ENCODE measurements at places on chromosomes 2 and 18.

GRCh38 chr2:34998741-34999140 is 1356.8 kb upstream of the CRIM1 start:
- no peak for DNase-seq

DNA sequence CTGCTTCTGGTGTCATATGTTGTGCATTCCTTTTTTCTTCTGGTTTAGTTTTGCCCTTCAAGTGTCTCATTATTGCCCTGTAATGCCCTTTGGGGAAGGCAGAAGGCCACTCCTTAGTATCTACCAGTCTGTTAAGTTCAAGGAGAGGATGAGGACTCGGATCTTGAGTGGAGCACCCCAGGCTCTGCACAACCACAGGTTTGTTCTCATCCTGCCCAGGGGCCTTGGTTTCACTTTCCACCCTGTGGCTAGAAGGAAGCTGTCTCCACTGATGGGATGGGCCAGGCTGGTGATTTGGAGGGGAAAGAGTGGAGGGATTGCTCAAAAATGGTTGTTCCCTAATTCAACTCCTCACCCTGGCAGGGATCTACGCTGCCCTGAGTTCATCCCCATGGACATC is 30.2 kb upstream of the RAB11FIP5 start:
- no peak for DNase-seq

DNA sequence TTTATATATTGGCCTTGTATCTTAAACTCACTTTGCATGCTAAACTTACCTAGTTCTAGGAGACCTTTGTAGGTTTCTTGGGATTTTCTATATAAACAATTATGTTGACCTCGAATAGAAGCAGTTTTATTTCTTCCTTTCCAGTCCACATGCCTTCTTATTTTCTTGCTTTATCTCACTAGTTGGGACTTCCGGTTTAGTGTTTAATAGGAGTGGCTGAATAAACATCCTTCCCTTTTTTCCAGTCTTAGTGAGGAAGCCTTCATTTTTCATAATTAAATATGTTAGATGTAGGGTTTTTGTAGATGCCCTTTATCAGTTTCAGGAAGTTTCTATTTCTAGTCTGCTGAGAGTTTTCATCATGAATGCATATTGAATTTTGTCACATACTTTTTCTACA is 347.3 kb upstream of the HNRNPA3 start:
- no peak for DNase-seq

DNA sequence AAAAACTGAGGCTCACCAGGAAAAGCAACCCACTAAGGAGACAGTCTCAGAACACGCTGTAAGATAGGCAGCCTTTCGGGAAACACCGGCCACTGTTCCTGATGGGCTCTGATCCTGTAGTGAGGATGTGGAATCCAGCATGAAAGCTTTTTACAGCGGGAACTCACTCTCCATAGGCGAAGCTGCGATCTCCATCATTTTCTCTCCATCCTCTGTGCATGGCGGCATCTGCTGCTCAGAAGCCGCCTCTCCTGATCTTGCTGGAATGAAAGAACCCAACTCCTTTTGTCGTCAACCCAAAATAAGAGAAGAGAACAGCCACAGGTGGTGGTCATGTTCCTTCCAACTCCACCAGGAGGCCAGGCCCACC is 49.9 kb downstream of the TMEM18 start:
- DNase-seq, result no peak

DNA sequence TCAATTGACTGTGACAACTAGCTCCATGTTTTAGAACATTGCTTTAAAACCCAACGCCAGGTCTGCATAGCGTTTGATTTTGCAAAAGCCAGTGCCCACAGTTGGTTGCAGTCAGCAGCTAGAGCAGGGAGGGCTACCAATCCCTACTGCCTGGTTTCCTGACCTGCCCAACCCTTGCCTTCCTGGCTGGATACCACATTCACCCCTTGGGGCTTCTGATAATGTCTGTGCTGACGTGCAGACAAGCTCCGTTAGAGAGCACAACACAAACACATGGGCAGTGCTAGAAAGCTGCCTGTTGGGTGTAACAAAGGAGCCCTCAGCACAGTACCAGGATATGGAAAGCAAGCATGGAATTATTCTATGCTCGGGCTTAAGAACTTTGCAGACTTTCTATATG is 71.4 kb upstream of the THSD7B start:
- DNase-seq, result no peak

DNA sequence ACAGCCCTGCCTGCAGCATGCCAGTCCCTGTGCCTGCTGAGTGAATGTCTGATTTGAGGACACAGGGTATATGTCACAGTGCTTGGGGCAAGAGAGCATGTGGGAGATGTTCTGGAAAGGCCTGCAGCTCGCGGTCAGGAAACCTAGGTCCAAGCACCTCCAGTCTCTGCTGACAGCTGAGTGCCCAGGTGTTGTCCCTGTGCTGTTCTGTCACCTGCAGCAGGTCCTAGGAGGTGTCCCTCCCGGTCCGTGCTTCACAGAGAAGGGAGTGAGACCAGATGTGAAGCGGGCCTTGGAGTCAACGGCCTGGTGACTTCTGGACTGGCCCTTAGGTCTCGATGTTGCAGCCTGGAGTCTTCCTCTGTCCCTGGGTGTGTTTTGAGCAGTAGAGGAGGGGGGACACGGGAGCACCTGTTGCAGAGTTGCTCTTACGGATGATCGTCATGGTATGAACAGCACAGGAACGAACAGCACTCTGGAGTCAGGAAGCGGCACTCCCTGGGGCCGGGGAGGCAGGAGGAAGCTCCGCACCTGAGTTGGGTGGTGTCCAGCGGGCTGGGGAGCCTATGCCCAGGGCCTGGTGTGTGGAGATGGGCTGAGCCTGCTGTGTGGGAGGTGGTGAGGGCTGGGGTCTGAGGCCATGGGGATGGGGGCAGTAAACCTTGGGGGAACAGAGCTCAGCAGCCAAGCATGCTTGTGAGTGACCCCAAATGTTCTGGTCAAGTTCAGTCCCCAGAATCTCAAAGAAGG is 21.6 kb upstream of the ARHGEF4 start:
- DNase-seq, result no peak

DNA sequence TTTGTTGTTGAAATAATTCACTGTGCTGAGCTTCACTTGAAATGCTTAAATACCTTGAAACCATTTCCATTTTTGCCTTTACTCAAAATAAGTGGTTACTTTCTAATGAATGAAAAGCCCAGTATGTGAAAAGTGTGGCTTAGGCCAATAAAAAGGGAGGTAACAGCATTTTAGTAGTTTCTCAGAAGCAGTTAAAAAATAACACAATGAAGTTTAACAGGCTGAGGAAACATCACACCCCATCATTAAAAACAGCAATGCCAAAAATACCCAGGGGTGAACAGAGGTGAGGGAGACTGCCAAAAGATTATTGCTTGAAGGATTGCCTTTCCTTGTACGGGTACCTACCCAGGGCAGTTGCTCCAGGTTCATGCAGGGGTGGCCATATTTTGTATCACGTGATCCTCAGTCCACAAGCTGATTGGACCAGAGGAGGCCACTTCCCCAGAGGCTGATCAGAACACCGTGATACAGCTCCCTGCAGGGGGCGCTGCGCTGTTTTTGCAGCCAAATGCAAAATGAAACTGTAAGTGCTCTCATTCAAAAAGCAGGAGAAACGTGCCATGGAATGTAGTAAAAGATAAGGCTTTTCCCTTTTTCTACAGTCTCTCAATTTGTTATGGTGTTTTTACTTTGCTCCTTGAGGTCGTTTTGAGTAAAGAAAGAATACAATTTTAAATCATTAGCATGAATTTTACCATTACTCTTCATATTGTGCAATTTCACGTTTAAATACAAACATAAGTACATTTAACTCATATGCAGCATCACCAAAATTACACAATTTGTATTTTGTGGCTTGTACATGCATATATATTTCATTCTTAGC is 70.2 kb upstream of the SH3BP4 start:
- no peak for DNase-seq

DNA sequence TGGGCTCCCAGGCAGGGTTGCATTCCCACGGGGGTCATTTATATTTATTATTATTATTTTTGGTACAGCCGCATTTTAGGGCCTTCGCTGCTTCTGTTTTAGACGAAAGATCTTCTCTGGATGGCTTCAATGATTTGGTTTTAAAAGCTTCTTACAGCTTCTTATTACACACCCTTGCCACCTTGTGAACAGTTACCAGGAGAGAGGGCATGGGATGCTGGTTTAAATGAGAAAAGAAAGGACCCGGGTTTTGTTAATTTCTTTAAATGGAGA is 1.7 kb downstream of the SH3RF3 start:
- DNase-seq, result no peak

DNA sequence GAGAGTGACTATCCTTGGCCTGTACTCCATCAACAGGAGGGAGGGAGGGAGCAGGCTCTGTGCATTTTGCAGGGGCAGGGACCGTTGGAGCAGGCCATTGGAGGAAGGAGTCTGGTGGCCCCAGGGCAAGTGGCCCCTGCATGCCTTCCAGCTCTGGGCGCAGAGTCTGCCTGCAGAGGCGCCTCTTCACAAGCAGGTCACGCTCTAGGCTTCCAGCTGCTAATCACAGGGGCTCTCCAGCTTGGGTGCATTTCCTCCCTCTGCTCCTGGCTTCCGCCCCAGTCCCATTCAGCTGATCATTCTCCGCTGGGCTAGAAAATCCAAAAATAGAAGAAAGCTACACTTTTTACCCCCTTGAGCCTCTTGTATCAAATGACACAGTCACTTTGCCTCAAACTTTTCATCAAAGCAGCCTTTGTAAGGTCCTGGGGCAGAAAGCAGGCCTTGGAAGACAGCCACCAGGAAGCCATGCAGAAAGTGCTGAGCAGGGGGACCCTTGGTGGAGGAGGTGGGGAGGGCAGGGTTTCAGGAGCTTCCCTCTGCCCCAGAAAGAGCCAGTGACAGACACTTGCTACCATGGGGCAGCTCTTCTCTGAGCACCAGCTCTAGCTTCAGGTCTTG is 11.3 kb downstream of the TMEM247 start:
- DNase-seq, result no peak

- DNase-seq, result no peak
These were observed 86.4 kb upstream of the RMDN2 start for GRCh38 chr2:37838541-37839167.

GRCh38 chr2:222993920-222994650 is 57.9 kb upstream of the KCNE4 start:
- no peak for DNase-seq

GRCh38 chr2:127462461-127462860 is 44.2 kb downstream of the PROC start:
- no peak for DNase-seq

DNA sequence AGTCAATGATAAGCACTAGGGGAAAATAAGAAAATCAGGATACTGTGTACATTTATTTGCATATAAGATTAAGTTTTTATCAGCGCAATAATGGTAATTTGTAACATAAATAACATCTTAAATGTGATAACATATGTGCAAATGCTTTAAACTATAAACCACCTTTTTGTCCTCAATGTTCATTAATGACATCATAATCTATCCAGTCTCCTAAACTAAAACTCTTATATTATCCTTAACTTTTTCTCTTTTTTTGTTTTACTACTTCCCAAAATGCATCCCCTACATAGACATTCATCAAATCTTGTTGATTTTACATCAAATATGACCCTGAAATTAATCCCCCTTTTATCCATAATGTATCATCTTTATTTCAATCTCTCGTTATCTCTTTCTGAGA is 3.4 kb upstream of the RAD51AP2 start:
- DNase-seq, result no peak

DNA sequence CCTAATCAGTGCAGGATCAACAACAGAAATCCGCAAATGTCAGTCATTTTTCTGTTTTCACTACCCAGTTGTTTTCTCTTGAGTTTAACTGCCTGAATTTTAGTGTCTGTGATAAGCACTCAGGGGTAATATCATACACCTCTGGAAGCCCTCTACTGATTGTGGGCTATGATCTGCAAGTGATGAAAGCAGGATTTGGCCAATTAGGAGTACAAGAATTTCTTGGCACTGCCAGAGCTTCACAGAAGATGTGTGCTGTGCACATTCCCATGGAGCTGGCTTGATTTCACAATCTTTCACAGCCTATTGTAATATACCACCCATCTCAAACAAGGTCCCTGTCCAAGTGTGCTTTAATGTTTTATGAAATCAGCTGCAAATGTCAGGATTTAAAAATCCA is 27.3 kb upstream of the TDRD15 start:
- no peak for DNase-seq

- no peak for DNase-seq
These were observed 21.2 kb upstream of the MAP3K20 start for GRCh38 chr2:173054466-173054865.

GRCh38 chr2:231692847-231693246 is 15.5 kb upstream of the PTMA start:
- DNase-seq, result no peak

GRCh38 chr2:27240406-27240805 is 22.4 kb downstream of the SLC30A3 start:
- no peak for DNase-seq

- no peak for DNase-seq
These were observed 3.3 kb downstream of the CROCC2 start for GRCh38 chr2:240909216-240909974.

DNA sequence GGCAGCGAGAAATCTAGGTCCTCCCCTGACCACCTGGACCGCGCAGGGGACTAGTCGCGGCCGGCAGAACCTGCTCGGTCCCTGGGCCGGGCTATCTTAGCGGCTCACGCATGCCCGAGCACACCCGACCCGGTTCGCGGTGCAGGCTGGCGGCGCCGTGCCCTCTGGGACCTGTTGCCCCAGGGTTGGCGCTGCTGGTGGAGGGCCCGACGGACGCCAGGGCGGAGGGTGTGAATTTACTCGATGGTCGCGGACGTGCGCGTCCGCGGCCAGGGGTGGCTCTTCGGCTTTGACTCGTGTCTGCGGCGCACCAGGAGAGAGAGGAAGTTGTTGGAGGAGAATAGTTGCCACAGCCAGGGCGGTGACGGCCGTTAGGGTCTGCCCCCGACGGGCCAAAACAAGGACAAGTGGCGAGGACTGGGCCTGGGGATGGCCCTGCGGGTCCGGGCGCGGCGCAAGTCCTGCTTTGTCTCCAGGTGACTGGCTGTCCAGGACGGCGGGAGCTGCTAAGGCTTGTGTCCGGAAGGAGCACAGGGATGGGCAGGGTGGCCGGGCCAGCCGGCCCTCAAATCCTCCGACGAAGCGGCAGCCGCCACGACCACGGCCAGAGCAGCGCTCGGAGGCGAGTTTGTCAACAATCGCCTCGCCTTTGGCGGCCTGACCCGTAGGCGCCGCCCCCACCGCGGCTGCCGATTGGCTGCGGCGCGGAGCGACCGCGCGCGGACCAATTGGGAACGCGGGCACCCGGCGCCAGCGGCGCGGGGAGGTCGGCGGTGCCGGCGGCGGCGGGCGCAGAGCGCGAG is 1.3 kb downstream of the BCL2L11 start:
- DNase-seq, result peak; percentile 65

- DNase-seq, result no peak
These were observed 64.2 kb downstream of the SCG2 start for GRCh38 chr2:223537651-223538601.

DNA sequence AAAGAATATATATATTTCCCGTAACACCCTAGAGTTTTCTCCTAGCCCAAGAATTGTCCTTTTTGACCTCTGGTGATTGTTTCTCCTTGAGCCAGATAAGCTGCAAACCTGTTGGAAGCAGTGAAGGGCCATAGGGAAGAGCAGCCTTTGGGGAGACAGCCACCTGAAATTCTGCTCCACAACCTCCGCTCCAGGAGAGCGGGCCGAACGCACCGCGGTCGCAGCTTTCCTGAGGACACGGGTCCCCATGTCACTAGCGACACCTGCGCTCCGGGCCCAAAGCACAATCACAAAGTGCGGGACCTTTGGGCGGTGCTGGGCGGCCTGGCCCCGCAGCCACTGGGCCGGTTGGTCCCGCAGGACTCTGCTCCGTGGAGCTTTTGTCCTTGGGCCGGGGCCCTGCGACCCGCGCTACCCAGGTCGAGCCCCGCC is 557 bp upstream of the DSG2 start:
- DNase-seq, result no peak

GRCh38 chr18:5969989-5970403 is 74.7 kb upstream of the TMEM200C start:
- DNase-seq, result no peak
